Tibial nerve (tissue), 4 donors: ENCODE measurements at places on chromosomes 2 and 18. TPM values are rescaled to one million over a fixed set of nuclear protein-coding genes. Genes with fewer than 3 reads are reported as not detected.

DNA sequence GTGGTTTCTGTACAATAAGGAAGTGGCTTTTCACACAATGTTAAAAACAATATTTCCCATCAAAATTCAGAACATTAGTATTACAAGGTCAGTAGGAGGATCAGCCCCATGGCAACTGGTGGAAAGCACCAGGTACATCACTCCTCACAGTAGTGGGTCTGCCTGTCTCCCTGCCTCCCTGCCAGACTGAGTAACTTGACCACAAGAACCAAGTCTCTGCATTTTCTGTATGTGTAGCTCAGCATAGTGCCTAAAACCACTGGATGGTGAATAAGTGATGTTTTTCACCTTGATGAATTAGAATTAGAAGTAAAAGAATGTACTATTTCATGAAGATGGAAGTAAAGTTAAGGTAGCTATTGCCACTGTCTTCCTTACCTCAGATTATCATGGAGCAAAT, 4.1 kb upstream of the WDR7 start:
- DNase-seq = no peak

Gene TSPYL6
- not detected for total RNA-seq

DNA sequence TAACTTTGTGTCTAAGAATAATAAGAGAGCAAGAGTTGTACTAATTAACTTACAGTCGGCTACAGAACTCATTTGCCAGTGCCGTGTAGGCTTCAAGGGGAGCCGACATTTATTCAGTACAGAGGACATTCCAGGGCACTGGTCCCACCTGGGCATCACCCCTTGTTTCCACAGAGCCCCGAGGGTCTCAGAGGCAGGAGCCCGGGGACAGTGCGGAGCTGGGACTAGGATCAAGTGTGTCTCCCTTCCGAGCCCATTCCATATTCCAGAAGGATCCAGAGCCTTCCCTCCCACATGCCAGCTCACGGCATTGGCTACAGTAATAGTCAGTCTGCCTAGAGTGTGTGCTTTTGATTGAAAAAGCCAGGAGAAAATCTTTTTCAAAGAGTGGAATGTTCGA, 71.5 kb upstream of the CTDP1 start:
- DNase-seq = peak; percentile 7

- DNase-seq = no peak
Observed at GRCh38 chr2:10877651-10878111, 34.1 kb upstream of the KCNF1 start.

Gene LOXL3
- 15.0 TPM for total RNA-seq

- DNase-seq = no peak
Observed at GRCh38 chr2:215811409-215812345, 201.7 kb downstream of the MREG start.

- no peak for DNase-seq
Observed at GRCh38 chr2:121110924-121111323, 174.1 kb downstream of the TFCP2L1 start.

DNA sequence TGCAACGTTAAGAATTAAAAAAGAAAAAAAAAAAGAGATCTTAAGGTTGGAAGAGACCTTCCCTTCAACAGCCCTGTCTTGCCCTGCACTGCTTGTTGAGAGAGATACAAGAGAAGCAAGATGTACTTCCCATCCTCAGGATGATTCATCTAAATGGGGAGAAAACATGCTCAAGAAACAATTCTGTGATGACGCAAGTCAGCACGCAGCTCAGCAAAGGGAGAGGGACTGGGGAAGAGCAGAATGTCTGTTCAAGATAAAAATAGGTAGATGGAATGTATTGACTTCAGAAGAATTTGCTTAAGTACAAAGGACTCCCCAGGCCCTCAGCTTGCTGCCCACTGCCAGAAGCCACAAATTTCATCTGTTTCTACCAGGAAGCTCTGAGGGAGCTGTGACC, 198.2 kb upstream of the SPRED2 start:
- DNase-seq = no peak

DNA sequence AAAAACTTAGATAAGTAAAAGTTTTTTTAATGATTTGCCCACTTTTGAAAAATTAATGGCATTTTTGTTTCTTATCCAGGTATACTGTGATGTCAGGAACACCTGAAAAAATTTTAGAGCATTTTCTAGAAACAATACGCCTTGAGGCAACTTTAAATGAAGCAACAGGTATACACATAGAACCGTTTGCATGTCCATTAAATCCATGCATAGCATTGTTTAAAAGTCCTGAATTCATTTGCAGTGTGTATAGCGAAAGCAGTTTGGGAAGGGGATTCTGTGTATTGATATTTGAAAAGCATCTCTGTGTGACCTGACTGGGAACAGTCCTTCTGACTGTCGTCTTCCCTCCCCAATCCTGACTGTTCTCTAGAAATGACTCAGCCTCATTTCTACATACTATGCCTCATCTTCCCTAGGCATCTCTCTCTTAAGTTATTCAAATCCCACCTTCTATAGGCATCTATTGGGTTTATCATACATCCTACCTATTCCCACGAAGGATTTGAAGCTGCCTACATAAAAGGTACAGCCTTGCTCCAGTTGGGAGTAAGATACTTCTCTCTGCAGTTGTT, 79.2 kb upstream of the MAP3K20 start:
- DNase-seq = no peak

- no peak for DNase-seq
Observed at GRCh38 chr2:103781313-103781712, 1019.5 kb downstream of the TMEM182 start.

DNA sequence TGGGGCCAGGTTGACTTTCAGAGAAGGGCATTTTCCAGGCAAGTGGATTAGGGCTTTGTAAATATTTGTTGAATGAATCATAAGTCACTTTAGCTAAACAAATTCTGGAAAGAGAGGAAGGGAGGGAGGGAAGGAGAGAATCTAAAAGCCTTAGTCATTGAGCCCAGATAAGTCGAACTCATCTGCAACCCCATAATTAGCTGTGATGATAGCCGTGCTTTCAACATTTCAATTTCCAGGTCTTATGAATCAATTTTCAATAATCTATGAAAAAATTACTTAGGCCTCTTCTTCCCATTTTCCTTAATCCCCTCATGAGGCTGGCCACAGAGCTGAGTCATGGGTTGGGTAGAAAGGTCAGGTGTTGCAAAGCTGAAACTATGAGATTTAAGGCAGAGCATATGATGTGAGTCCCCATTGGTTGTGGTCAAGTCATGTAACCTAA, 111.9 kb upstream of the MAPRE2 start:
- DNase-seq = no peak

Gene RBBP8
- total RNA-seq = 13.1 TPM

Gene ZEB2
- 290 TPM for total RNA-seq

Gene ST8SIA5
- total RNA-seq = not detected

Gene IL37
- not detected for total RNA-seq

Gene CFC1
- not detected for total RNA-seq

DNA sequence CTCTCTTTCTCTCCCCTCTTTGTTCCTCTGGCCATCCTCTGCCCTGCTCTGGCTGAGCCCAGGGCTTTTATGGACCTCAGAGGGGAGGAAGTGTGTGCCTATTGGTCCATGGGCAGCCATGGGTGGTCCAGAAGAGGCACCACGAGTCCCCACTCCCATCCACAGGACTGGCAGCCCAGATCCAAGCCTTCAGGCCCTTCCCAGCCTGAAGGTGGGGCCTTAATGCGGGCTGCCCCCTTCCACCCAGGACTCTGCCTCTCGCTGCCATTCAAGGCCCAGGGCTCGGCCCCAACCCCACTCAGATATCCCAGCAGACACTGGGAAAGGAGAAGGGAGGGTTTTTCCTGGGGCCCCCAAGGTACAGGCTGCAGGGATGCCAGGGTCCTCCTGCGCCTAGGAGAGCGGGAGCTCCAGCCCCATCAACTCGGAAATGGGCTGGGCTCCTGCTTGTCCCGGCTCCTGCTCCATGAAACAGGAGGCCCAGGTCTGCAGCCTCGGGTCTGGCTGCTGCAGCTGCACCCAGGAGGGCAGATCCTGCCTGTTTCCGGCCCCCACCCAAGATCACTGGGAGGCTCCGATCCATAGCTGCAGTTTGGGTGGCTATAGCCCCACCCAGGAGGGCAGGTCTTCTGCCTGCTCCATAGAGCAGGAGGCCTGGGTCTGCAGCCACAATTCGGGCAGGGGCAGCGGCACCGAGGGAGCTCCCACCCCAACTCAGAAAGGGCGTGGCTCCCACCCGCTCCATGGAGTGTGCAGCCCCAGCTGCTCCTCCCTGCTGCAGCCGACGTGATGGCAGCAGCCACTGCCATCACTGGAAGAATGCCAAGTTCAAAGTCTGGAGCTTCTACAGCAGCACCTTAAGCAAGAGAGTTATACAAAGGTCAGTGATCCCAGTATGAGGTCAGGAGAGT, 116.6 kb upstream of the RBBP8 start:
- DNase-seq = no peak

Gene ACVR1
- 23.6 TPM for total RNA-seq

GRCh38 chr2:197174539-197175094, 136.0 kb downstream of the ANKRD44 start:
- DNase-seq = no peak

- DNase-seq = no peak
Observed at GRCh38 chr2:234430871-234431270, 66.0 kb downstream of the ARL4C start.

GRCh38 chr18:28831908-28832307, 655.0 kb upstream of the CDH2 start:
- DNase-seq = no peak

Gene SH2D6
- total RNA-seq = not detected

GRCh38 chr2:147679955-147680531, 164.8 kb upstream of the ACVR2A start:
- DNase-seq = no peak

Gene ADCYAP1
- total RNA-seq = not detected

- DNase-seq = peak; percentile 49
Observed at GRCh38 chr2:38959938-38960608, 70.4 kb downstream of the ARHGEF33 start.

- no peak for DNase-seq
Observed at GRCh38 chr2:240259201-240259923, 118.9 kb upstream of the OTOS start.

DNA sequence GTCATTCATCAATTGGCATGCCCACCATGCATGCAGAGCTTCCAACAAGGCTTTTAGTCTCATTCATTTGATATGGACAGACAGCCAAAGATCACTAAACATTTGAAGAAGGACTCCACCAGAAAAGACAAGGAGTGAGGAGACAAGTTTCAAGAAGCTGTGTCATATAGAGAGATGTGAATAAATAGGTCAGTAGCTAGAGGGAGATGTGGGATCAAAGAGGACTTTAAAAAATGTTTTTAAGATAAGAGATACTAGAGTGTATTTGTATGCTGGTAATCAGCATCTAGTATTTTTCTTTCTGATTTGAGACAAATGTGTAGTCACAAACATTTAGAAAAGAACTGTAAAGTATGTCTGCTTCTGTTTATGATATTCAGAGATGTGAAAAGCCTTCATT, 48.5 kb downstream of the ANTXR1 start:
- no peak for DNase-seq

DNA sequence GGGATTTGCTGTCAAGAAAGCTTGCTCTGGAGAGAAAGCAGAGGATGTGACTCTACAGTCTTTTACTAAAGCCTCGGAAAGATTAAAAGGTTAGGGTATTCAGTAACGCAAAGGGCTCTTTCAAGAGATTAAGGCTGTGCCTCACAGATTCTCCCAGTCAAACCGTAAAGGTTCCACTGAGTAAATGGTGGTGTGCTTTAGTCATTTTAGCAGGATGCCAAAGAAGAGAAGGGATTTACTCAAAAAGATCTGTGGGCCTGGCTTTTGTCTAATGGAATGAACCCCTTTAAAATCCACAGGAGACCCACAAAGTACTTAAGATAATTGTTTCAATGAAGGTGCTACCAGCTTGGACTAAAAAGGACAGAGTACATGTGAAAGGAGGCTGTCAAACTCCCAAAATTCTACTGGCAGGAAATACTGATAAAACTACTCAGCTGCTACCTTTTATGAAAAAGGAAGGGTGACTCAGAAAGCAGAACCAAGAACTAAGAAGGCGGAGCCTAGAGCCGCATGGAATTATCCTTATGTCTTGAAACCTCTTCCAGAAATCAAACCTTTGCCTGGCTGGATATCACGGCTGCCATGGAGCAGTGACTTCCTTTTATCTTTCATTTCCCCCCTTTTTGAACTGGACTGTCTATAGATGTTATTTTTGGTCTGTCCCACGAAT, 670.2 kb upstream of the ZEB2 start:
- no peak for DNase-seq

Gene UGT1A4
- not detected for total RNA-seq

Gene UGT1A10
- not detected for total RNA-seq

DNA sequence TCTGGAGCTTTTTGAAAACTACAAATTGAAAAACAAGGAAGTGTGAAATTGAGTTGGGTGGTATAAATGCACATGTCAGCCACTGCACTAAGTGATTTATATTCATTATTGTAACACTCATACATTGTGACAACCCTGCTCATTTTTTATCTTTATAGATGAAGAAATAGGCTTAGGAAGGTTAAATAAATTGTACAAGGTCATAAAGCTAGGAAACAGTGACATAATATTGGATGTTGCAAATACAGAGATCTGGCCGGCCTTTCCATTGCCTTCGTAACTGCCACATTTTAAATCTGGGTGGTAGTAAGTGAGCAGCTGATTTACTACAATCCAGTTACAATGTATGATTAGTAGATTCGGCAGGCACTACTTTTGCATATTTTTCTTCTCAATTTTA, 76.6 kb upstream of the LPIN2 start:
- no peak for DNase-seq

DNA sequence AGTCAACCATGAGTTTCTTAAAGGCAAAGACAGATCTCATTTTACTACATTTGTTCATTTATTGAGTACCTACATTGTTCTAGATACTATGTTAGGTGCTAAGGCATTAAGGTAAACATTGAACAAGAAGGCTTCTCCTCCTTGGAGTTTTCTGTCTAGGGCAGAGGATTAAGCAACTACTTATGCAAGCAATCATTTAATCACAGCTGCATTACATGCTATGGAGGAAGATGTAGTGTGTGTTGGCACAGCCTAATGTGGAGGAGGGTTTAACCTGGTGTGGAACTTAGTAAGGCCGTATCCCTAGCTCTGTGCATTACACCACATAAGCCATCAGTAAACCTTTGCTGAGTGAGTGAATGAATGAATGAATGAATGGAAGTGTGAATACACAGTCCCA, 106.5 kb upstream of the MAP3K20 start:
- no peak for DNase-seq

GRCh38 chr2:171874963-171875362, 19.1 kb downstream of the SLC25A12 start:
- no peak for DNase-seq

GRCh38 chr2:28172114-28172898, 220.4 kb upstream of the FOSL2 start:
- DNase-seq = no peak

Gene LIMS2
- total RNA-seq = 100 TPM

DNA sequence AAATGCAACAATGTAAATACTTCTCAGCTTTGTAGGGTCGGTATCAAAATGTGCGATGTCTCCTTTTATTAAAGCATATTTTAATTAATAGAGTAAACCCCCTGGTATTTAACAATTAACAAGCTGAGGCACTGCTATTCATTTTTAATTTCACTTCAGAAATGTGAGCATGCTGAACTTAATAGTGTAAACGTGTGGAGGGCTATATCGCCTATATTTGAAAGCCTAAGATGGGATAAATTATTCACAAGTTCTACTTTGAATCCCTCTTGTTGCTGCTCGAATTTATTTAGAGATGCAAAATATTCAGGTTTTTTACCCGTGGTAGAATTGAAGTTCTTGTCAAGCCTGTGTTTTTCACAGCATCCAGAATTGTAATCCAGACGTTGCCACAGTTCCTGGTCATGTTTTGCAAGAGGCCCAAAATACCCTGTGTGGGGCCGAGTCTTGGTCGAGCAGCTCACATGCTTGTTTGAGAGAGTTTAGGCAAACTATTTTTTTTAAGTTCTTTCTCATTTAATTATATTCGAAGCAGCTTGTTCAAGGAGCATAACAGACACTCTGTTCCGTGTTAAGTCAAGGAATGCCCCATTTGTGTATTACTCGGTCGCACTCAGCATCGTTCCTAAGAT, 2.5 kb downstream of the SALL3 start:
- no peak for DNase-seq
